NCI-H1092 (cell line): ENCODE measurements at places on chromosomes 4 and X.

GRCh38 chr4:187006189-187006618 lies 282.5 kb upstream of the FAT1 start:
- DNase-seq, result no peak

- DNase-seq, result no peak
Measured at GRCh38 chr4:89863533-89863932, 26.6 kb upstream of the SNCA start.

- DNase-seq, result no peak
Measured at GRCh38 chrX:67543818-67544217, at the start of gene AR. Gene AR, plus strand, starts transcription at chrX:67544021. Its CDS starts 1,126 bp downstream, at chrX:67545147.

DNA sequence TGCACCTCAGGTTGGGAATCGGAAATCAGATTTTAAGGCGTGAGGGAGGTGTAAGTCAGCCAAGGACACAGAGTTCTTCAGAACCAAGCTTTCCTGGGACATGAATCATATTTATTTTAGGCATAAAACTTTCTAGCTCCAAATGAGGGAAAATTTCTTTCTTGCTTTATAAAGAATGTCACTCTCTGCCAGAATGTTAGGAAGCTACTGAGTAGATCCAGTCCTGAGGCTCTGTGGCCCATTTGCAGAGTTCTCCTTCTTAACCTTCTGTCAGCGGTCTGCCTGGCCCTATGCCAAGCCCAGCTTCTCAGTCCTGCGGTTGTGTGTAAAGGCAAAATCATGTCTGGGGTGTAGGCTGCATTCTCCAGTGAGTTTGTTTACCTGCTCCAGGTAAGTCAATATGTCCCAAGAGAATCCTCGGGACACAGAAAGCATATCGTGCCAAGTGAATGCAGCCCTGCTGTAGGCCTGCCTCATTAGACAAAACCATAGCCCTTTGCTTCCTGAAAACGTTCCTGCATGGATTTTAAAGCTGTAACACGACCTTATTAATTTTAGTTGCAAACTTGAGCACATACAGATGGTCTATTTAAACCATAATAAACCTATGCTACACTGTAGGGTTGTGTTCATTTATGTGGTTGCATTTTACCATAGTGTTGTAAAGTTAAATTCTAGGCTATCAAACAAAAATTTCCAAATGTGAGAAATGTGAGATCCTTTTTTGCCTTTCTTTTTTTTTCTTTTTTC lies 29.2 kb upstream of the CCNI start:
- DNase-seq, result no peak

GRCh38 chr4:42133006-42133405 lies 19.4 kb downstream of the BEND4 start:
- DNase-seq, result no peak

DNA sequence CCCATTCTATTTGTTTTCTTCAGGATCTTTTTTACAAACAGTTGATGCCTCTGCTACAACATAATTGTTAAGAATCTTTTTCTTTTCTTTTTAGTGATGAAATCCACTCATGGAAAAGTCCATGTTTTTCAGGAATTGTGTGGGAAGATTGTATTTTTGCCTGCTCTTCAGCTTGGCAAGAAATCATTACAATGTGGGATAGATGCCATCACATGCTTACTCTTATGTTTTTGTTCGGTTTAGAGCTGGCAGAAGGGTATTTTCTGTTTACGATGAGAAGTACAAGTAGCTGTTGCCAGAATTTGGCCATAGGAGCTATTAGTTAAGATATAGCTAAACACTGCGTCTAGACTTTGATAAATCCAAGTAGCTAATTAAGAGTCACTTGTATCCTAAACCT lies 2585.3 kb downstream of the ARAP2 start:
- DNase-seq, result no peak

GRCh38 chrX:11420851-11421250 lies 127.6 kb downstream of the AMELX start:
- DNase-seq, result no peak

DNA sequence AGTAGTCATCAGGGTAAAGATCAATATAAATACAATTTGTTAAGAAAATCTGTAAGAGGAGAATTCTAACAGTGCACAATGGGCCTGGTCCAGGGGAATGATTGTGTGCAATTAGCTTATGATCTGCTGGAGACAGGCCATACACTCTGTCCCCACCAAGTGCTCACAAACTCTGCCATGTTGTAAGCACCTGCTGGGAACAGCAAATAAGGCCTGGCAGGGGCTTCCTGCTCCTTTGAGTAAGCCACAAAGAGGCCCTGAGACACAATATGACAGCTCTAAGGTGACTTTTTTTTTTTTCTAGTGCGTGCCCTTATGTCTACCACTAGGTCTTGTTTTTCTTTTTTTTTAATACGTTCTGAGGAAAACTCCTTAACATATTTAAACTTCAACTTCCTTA lies 866.3 kb upstream of the PCDH7 start:
- peak; percentile 11 for DNase-seq

DNA sequence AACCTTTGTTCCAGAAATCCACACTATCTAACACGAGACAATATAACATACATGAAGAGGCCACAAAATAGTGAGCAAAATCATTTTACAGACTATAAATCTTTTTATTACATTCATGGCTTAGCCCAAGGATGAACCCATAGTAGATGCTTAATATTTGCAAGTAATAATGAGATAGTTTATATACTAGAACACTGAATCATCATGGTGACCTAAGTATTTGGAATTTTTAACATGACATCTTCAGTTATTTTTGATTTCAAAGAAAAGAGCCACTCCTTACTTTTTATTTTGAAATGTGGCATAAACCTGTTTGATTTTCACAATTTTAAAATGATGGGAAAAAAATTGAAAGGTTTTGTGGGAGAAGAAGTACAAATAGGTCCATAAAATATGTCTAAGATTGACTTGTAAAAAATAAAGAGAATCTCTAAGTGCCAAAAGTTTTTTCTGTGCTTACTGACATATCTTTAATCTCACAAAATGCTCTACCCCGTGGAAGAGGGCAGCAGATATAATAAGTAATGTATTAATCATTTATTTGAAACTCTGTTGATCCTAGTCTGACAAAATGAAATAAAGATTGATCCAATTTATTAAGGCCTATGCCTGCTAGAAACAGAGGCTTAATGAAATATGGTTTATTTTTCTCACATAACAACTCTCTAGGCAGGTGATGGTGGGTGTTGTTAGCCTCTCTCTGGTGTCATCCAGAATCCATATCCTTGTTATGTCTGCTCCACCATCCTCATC lies 224.5 kb upstream of the CENPE start:
- DNase-seq, result no peak

- no peak for DNase-seq
Measured at GRCh38 chrX:12844319-12844718, 22.6 kb upstream of the TLR7 start.

DNA sequence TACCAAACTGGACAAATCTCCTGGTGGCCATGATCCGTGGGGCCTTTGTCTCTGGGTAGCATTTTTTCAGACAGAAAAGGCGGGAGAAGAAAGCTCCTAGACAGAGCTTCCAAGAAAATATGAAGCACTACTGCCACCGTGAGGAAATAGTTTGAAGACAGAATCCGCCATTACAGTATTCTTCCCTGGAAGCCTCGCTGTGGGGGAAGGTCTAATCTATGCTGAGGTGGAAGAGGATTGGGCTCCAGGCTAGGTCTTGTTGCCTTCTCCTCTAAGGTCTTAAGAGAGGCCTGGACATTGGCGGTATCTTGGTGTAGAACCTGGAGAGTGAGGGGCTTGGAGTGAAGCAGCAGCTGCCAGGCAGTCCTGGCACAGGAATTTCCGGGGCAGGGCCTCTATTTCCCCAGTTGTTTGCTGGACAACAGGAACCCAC lies 218.9 kb downstream of the OR13H1 start:
- DNase-seq, result no peak

GRCh38 chrX:37685381-37686359 lies at the start of gene XK:
Gene XK, plus strand, starts transcription at chrX:37685791. Its CDS starts 171 bp downstream, at chrX:37685962.
- peak; percentile 38 for DNase-seq

DNA sequence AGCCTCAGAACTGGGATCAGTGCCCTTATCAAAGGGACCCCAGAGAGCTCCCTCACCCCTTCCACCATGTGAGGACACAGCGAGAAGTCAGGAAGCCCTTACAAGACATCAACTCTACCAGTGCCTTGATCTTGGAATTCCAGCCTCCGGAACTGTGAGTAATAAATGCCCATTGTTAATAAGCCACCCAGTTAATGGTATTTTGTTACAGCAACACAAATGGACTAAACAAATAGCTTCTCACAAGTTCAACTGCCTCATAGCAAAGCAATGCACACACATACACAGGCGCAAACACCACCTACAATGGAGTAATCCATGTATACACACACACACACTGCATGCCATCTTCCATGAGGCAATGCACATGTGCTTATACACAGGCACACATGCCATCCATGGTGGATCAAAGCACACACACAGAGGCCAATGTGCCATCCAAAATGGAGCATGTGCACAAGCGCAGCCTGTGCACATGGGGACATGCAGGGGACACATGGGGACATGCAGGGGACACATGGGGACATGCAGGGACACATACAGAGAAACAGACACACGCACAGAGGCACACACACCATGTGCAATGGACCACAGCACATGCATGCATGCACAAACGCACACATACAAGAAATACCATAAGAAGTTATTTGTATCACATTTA lies 137.6 kb upstream of the TBL1X start:
- DNase-seq, result no peak

DNA sequence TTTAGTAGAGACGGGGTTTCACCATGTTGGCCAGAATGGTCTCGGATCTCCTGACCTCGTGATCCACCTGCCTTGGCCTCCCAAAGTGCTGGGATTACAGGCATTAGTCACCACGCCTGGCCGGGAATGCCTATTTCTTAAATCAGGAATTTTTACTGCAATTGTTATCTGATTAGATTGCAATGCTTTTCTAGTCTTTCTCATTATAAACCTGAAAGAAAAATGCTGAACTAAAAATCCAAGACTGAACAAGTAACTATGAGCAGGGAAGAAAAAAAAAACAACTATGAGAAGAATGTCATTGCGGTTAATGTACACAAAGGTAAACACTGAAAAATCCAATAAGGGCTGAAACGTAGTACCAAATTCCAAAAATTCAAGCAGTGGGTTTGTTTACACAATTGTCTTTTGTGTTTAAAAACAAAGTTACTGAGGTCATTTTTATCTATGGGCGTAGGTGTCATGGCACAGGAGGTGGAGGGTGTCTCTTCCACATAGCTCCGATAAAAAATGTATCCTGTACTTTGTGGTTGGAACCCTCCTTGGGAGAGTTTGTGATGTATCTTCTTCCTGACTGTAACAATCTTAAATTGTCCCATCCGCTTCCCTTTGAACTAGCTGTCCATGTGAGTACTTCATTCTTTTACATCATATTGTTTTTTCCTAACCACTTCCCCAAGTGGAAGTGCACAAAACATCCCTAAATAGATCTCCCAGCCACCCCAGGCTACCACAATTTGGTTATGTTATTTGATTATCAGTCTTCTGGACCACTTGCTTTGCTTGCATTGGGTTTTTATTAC lies 11.1 kb upstream of the TMEM156 start:
- DNase-seq, result no peak

- peak; percentile 52 for DNase-seq
Measured at GRCh38 chr4:173264684-173265185, 69.4 kb downstream of the HMGB2 start.

DNA sequence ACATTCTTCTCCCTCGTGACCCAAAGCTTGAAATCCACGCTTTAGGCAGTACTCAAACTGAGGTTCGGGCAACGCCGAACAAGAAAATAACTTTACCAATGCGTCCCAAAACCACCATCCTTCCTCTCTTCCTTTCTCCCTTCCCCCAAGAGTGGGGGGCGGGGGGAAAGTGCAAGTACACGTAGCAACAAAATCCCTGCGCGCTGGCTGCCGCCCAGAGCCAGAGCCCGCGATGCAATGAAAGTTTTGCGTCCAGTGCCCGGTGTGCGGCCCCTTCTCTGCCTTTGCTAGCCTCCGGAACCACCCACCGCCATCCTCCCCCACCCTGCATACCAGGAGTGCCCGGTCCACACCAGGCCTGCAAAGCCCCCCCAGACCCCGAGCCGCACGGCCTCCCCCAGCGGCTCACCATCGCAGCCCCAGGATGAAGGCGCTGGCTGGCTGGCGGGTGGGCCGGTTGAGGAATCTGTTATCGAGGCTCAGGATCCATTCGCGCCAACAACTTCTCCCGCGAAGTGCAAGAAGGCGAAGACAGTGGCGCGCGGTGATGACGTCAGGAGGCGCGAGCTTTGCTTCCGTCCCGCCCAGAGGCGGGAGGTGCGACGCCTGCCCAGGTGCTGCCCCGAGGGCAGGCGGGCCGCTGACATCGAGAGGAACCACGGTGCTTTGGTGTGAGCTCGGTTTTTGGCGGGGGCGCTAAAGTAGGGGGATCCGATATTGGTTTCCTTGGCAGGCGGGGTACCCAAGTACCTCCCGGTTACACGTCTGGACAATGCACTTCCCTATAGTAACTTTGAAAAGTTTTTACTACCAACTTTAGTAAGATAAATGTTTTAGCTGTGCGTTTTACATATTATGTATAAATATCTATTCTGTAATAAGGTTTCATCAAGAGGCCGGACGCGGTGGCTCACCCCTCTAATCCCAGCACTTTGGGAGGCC lies at the start of gene RFC1:
RFC1 (minus strand) TSS at position 533 of the 942 bp plus-strand sequence; CDS start at position 412, 121 bp downstream.
- DNase-seq, result peak; percentile 90

GRCh38 chr4:100095729-100096595 lies 94.3 kb downstream of the DDIT4L start:
- DNase-seq, result peak; percentile 40

- no peak for DNase-seq
Measured at GRCh38 chr4:113873508-113873907, 105.9 kb downstream of the ARSJ start.

- DNase-seq, result no peak
Measured at GRCh38 chrX:107107459-107107858, 11.2 kb downstream of the RBM41 start.

- DNase-seq, result no peak
Measured at GRCh38 chr4:3361406-3361805, 68.6 kb downstream of the RGS12 start.

- DNase-seq, result no peak
Measured at GRCh38 chrX:482702-483203, 96.0 kb upstream of the PPP2R3B start.

DNA sequence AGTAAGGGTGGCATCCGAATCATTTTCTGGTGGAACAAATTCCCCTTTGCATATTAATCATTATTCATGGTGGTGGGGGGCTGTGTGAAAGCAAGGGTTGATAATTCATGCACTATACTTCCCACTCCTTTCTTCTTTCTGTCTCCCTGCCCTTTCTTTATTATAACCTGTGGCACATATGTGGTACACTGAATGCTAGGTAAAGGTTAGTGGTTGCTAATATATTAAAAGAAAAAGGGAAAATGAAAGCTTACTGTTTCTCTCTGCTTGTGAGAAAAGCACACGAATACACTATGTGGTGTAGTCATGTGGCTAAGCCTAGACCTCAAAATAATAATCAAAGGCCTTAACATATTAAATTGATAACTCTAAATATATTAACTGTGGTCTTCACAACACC lies 178.4 kb upstream of the RPS6KA3 start:
- DNase-seq, result no peak
